ENCODE measurements at places on chromosomes 7 and 10.

- peaks cover 2% of the 10 kb centered on the region for H3K27me3 ChIP-seq
- H3K36me3 ChIP-seq: no peaks in the 10 kb centered on the region
- no peak overlapping the region for H3K4me3 ChIP-seq
- H3K4me1 ChIP-seq: no peaks in the 10 kb centered on the region
- no peak overlapping the region for H3K27ac ChIP-seq
Observed at GRCh38 chr7:41763626-41764025, 60.7 kb upstream of the INHBA start.

DNA sequence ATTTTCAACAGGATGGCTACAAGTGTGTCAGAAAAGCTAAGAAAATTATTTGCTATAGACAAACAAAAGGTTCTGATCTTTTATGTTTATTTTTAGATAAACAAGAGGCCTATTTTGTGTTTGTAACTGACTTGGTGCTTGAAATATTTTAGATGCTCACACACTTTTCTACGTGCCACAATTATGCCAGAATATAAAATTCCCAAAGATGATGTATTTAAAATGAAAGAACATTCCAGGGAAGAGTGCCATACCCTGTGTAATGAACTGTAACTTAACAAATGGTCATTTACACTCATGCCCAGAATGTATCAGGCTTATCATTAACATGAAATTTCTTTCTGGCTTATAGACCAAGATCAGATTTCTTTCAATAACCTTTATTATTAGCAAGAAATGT is 144.9 kb upstream of the MTPN start:
- no peaks in the 10 kb centered on the region for H3K27me3 ChIP-seq
- no peaks in the 10 kb centered on the region for H3K4me1 ChIP-seq
- no peak overlapping the region for H3K27ac ChIP-seq
- no peaks in the 10 kb centered on the region for H3K36me3 ChIP-seq

GRCh38 chr7:73988197-73988596 is 39.8 kb upstream of the ELN start:
- H3K27me3 ChIP-seq: peaks cover under 1% of the 10 kb centered on the region
- H3K4me1 ChIP-seq: no peaks in the 10 kb centered on the region
- H3K27ac ChIP-seq: no peak overlapping the region
- no peak overlapping the region for H3K4me3 ChIP-seq
- no peaks in the 10 kb centered on the region for H3K36me3 ChIP-seq

GRCh38 chr10:7438196-7438986 is 27.6 kb upstream of the SFMBT2 start:
- H3K27ac ChIP-seq: no peak overlapping the region
- H3K27me3 ChIP-seq: peaks cover 26% of the 10 kb centered on the region
- peaks cover 7% of the 10 kb centered on the region for H3K4me1 ChIP-seq
- no peak overlapping the region for H3K4me3 ChIP-seq

GRCh38 chr7:42699380-42700178 is 212.3 kb downstream of the C7orf25 start:
- no peak overlapping the region for H3K27ac ChIP-seq
- no peaks in the 10 kb centered on the region for H3K4me1 ChIP-seq
- H3K36me3 ChIP-seq: no peaks in the 10 kb centered on the region
- no peak for DNase-seq
- H3K27me3 ChIP-seq: peaks cover 4% of the 10 kb centered on the region

GRCh38 chr10:49277973-49278372 is 21.0 kb upstream of the C10orf71 start:
- no peak overlapping the region for H3K27ac ChIP-seq
- H3K4me1 ChIP-seq: peaks cover 5% of the 10 kb centered on the region
- peaks cover 1% of the 10 kb centered on the region for H3K27me3 ChIP-seq
- no peaks in the 10 kb centered on the region for H3K36me3 ChIP-seq
- no peak for DNase-seq

DNA sequence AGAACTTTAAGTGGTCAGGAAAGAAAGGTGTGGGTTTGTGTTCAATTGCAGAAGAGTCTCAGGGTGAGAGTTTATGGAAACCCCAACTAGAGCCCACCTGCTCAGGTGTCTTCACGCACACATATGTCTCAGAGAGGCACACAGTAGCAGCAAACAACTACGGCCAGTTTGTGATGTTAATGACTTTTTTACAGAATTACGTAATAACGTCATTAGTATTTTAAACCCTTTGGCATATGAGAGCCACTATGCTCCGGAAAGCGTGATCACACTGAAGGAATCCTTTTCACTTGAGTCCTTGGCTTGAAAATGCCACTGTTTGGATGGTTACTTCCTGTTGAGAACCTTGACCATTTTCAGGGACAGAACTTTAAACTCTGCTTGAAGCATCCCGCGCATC is 204.0 kb downstream of the PTPRN2 start:
- no peak overlapping the region for H3K4me3 ChIP-seq
- H3K27me3 ChIP-seq: no peaks in the 10 kb centered on the region
- H3K4me1 ChIP-seq: no peaks in the 10 kb centered on the region

- no peaks in the 10 kb centered on the region for H3K27me3 ChIP-seq
- DNase-seq: no peak
- peaks cover 23% of the 10 kb centered on the region for H3K36me3 ChIP-seq
- no peak overlapping the region for H3K27ac ChIP-seq
- H3K4me3 ChIP-seq: no peak overlapping the region
Observed at GRCh38 chr10:96577069-96577468, 9.7 kb downstream of the TM9SF3 start.

DNA sequence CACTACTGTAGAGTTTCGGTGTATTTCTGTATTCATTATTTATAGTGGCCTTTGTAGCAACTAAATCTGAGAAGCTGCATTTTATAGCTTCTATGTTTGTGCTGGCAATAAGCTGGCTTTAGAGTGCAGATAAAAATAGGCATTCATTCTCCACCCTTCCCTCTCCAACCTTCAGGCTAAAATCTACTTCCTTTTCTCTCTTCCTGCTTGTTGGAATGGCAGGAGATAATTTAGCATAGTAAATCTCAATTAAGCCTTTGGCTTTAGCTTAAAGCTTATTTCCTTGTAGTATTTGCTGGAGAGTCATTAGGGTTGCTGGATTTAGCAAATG is 58.5 kb downstream of the CPVL start:
- no peak overlapping the region for H3K4me3 ChIP-seq
- peaks cover 33% of the 10 kb centered on the region for H3K4me1 ChIP-seq
- no peak overlapping the region for H3K27ac ChIP-seq
- H3K27me3 ChIP-seq: peaks cover 7% of the 10 kb centered on the region

DNA sequence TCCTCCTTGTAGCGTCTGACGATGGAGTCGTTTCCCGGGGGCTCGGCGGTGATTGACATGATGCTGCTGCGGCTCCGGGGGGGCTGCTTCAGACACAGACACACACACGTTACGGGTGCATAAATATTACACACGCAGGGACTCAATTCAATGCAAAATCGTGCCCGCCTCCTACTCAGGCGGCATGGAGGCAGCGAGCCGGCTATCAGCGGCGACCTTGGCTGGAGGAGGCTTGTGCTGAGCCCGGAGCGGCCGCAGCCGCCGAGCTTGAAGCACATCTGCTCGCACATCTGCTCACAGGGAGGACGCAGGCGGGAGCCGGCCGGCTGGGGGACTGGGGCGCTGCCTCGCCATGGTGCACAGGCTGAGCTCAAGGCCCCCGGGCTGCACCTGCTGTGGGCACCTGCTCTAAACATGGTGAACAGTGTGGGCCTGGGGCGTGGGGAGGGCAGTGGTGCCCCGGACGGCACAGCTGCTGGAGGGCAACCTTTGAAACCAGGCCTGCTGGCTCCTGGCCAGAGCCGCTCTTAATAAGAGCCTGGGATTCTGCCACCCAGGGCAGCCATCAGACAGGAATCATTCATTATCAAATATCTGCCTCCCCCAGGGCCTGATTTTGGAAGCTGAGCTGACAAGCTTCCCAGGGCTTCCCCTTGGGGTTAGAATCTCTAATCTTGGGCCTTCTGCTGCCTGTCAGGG is 84.7 kb upstream of the GNA12 start:
- peaks cover 2% of the 10 kb centered on the region for H3K4me1 ChIP-seq
- no peak overlapping the region for H3K4me3 ChIP-seq
- no peaks in the 10 kb centered on the region for H3K27me3 ChIP-seq
- no peak overlapping the region for H3K27ac ChIP-seq
- DNase-seq: no peak
- H3K36me3 ChIP-seq: peaks cover 30% of the 10 kb centered on the region

GRCh38 chr10:89079961-89080360 is 89.4 kb downstream of the FAS start:
- peaks cover 10% of the 10 kb centered on the region for H3K4me1 ChIP-seq
- H3K27ac ChIP-seq: no peak overlapping the region
- H3K27me3 ChIP-seq: peaks cover 6% of the 10 kb centered on the region
- H3K4me3 ChIP-seq: no peak overlapping the region

Measured in activated T-helper 1 cell treated with anti-CD3 and anti-CD28 coated beads, Interleukin-12 subunit alpha, Interleukin-12 subunit beta, Interleukin-2, Interleukin-4 antibody, amounts not matched to agents 30 ng/mL and 10 ng/mL and 1 ng/mL, durations not matched to agents 14 hours and 24 hours and 36 hours (primary cell).